ENCODE measurements at places on chromosomes 3 and 15.

DNA sequence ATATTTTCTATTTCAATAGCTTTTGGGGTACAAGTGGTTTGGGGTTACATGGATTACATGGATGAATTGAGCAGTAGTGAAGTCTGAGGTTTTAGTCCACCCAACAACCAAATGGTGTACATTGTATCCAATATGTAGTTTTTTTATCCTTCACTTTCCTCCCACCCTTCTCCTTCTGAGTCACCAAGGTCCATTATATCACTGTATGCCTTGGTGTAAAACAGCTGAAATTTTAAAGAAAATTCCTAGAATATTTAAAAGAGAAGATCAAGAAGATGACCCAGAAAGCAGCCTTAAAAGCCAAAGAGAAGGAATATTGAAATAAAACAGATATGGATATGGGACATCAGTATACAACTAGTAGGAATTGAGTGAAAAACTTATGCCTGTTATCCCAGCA is 204.2 kb upstream of the COL8A1 start:
- no peak for DNase-seq

DNA sequence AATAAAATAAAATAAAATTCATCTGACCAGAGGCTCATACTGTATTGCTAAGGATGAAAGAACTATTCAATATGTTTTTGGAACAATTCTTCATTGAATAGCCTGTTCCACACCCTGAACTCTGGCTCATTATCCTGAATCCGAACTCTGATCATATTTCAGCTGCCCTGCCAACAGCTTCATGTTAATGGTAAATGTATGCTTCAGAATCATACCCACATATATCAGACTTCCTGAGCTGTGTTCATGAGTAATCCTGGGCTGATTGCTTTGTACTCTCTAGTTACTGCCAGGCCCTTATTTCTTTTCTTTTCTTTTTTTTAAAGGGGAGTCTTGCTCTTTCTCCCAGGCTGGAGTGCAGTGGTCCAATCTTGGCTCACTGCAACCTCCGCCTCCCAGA is 11.8 kb downstream of the INO80 start:
- no peak for DNase-seq

DNA sequence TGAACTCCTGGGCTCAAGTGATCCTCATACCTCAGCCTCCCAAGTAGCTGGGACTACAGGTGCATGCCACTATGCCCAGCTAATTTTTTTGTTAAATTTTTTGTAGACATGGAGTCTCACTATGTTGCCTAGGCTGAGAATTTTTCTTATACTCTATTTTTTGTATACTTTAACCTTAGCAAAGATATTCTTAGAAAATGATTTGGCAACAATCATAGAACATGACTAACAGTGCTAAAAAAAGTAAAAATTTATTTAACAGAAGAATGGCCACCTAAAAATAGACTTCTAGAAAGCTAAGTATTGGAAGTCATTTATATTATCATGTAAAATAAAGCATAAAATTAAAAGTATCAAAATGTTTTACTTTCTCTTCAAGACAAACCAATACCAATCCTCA is 322.3 kb downstream of the PLCL2 start:
- no peak for DNase-seq

DNA sequence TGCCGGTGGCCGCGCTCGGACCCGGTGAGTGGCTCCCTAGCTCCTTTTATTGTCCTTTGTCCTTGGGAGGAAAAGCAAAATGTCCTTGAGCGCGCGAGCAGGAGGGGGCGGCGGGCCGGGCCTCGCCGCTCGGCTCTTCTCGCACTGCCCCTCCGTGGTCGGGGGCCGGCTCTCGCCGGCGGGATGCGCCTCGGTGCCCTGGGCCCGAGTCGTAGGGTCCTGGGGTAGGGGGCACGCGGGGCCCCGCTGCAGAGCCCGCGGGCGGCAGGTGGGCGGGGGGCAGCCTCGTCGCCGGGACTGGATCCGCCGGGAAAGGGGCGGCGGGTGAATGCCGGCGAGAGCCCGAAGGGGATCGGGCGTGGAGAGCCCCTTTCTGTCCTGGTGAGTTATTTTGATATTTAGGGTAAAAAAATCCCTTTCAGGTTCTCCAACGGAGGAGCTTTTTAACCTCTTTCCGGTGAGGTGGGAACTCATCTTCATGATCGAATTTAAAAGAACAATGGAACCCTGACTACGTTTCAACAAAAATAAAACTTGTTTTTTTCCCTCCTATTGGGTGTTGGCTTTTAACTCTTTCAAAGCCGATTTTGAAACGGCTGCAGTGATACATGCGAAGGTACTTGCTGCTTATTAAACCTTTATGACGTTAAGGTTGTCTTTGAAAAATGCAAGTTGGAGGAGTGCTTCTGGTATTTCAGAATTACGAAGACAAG is 16.8 kb upstream of the CHD2 start:
- DNase-seq: peak; percentile 15

GRCh38 chr3:20451170-20451569 is 265.2 kb upstream of the SGO1 start:
- DNase-seq: no peak

- no peak for DNase-seq
Observed at GRCh38 chr3:30471066-30471465, 135.3 kb upstream of the TGFBR2 start.

GRCh38 chr3:45981346-45982074 is 14.1 kb downstream of the FYCO1 start:
- DNase-seq: no peak

DNA sequence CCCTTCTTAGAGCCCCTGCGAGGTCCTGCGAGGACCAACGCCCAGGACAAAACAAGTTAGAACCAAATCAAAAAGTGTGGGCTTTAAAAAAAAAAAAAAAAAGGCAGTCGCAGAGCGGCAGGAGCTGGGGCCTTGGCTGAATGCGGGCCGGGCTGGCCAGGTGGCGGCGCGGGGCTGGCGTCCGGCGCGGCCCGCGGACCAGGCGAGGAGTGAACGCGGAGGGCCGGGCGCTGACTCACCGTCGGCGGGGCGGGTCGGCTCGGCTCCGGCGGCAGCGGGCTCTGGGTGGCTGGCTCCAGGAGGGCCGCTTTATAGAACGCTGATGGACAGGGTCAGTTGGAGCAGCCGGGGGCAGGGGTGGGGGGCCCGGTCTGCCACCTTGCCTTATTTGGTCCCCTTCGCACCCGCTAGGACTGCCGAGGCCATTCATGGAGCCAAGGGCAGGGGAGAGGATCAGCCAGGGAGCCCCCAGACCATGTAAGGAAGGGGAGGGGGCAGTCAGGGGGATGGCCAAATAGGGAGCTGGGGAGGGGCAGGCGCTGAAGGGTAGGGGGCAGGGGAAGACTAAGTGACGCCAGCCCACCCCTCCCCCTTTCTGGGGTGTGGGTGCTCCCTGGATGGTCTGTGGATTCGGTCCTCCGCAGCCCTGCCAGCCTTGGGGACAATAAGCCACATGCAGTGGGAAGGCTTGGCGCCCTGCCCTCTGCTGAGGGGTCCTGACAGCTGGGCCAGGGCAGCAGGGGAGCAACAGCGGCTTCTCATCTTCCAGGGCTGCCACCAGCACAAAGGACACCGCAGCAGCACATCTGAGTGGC is at the start of gene ACTC1:
ACTC1 (minus strand) TSS at position 283 of the 815 bp plus-strand sequence. CDS start 741 bp downstream, outside the sequence.
- no peak for DNase-seq
